NCI-H1417 treated with DMSO at 0.1 percent for 48 hours (cell line): ENCODE measurements at places on chromosomes 4 and X.

- DNase-seq, result no peak
Measured at GRCh38 chr4:79472036-79472435, 64.0 kb upstream of the GK2 start.

GRCh38 chr4:148071009-148071408 is 339.1 kb downstream of the ARHGAP10 start:
- no peak for DNase-seq

GRCh38 chrX:10169175-10169574 is 12.4 kb downstream of the CLCN4 start:
- no peak for DNase-seq

DNA sequence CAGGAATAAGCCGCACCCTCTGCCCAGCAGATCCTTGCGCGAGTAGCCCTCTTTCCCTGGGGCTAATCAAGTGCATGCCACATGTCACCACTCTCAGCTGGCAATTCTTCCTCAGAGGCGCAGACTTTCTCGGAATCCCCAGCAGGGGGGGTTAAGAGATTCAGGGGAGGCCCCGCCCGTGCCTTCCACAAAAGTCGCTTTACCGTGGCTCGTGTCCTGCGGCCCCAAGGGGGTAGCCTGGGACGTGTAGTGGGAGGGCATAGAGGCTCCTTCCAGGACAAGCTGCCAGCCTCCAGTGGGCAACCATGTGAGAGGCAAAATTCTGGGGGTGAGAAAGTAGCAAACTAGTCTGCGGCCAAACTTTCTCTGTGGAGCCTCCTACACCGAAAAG is 652 bp downstream of the SRPX start:
- no peak for DNase-seq

GRCh38 chr4:44760142-44760898 is 34.0 kb upstream of the GNPDA2 start:
- DNase-seq, result peak; percentile 41

DNA sequence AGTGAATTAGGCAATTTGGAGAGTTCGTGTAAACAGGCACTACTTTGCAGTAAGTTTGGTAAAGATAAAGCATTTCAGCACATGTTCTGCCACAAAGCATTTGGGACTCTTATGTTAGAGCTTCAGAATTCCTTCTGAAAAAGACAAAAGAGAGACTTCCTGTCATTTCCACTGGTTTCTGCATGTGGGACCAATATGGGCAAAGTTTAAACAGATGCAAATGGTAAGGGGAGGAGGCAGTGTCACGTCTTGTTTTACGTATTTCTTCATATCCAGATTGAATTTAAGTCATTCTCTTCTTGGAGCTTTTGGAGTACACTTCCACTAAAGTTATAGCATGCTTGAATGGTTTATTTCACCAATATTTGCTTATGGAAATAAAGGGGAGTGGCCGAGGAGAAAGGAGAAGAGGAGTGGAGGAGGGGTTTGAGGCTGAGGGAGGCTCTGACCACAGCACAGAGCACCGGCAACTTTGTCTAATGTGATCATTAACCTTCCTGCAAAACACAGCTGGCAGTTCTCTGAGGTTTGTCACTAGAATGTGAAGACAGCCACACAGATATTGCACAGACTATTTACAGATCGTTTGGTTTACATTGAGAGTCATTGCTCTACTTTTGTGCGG is at the start of gene APELA:
APELA (plus strand) TSS at position 479 of the 625 bp plus-strand sequence. CDS start 154 bp downstream, outside the sequence.
- DNase-seq, result no peak

DNA sequence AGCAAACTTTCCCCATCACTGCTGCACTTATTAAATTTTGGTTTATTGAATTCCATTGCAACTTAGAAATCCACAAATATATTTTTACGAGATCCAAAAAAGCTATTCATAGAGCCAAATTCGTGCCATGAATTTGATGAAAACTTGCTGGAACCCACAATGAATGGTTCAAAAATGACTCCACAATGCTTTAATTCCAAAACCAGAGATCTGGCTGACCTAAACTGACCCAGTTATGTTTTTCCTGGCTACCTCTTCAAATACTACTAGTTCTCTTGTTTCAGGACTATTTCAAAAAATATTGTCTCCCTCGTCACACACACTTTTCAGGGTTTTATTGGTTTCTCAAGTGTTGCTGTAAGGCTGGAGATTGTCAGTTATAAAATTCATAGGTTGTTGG is 474.8 kb downstream of the PDGFC start:
- DNase-seq, result no peak

DNA sequence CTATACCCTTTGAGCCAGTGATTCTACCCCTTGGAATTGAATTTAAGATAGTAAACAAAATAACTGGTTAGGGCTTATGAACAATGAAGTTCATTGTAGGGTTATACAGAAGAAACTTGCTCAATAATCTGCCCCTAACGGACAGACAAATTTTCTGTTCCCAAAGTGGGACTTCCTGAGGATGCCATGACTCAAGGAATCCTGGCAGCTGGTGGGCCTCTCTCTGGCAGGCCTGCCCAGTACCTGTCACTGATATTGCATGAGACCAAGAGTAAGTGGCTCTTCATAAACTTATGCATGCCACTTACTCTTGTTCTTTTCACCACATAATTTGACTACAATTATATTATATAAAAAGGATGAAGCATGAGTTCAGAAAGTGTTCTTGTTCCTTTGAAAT is 41.5 kb downstream of the GPRIN3 start:
- DNase-seq, result no peak

GRCh38 chr4:183635321-183635720 is 23.7 kb downstream of the RWDD4 start:
- no peak for DNase-seq

DNA sequence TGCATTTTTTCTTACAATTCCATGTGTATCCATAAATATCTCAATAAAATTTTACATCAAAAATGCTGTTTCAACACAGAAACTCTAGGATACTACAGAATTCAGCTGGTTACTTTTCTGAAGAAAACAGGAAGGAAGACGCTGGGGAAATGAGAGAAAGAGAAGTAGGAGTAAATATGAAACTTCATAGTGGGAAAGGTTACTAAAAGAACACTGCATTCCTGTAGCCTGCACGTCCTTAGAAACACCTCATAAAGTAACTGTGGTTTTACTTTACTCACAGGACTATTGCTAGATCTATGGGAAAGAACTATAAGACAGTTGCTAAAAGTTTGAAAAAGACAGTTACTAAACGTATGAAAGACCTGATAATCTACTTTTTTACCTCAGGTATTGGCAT is 23.1 kb downstream of the ATP11C start:
- DNase-seq, result no peak

DNA sequence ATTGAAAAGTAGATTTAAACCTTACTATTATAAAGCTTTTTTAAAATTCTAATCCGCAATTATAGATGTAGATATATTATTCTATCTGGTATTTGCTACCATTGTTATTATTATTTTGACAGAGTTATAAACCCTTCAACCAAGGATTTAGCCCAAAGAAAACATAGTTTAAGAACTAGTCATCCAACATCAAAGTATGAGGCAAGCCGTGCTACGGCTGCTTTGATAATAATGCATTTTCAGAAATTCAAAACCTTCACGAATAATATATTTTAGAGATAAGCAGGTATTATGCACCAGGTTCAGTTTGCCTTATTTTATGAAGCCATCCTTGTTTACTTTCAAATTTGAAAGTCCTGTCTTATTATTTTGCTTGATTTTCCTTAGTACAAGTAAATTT is 1501.7 kb downstream of the RAPGEF2 start:
- DNase-seq, result no peak

DNA sequence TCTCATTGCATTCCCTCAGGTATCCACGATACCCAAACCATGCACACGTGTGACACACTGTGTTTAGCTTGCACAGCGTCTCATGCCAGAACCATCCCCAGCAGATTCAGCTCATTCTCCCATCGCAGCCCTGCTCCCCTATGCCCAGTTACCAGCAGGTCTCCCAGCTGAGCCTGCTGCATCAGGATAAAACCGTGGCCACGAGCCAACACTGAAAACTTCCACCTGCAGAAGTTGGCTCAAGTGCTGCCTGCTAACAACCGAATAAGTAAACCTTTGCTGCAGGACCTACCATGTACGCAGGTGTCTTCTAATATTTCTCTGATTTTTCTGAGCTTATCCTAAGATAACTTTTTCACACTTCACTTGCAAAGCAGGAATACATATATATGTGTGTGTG is 120.4 kb upstream of the STS start:
- DNase-seq, result no peak

DNA sequence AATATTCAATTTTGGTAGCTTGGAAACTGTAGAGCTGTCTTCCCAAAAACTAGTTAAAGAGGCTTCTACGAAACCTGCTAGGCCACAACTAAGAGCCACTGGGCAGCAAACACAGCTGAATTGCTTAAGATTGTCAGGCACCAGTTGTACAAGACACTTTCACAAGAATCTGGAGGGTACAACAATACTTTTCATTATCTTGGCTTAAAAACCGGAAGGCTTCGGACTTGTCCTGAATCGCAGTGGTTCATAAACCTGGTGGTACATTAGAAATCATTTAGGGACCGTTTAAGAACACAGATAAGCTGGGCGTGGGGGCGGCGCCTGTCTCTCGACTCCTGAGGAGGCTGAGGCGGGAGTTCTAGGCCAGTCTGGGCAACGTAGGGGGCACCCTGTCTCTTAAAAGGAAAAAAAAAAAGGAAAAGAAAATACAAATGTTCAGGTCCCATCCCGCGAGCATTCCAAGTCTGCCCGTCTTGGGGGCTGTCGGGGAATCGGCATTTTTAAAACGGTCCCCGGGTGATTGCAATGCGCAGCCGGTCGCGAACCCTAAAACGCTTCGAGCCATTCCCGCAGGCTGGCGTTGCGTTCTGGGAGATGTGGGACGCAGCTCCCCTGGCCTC is 763 bp downstream of the PYURF start:
- no peak for DNase-seq

DNA sequence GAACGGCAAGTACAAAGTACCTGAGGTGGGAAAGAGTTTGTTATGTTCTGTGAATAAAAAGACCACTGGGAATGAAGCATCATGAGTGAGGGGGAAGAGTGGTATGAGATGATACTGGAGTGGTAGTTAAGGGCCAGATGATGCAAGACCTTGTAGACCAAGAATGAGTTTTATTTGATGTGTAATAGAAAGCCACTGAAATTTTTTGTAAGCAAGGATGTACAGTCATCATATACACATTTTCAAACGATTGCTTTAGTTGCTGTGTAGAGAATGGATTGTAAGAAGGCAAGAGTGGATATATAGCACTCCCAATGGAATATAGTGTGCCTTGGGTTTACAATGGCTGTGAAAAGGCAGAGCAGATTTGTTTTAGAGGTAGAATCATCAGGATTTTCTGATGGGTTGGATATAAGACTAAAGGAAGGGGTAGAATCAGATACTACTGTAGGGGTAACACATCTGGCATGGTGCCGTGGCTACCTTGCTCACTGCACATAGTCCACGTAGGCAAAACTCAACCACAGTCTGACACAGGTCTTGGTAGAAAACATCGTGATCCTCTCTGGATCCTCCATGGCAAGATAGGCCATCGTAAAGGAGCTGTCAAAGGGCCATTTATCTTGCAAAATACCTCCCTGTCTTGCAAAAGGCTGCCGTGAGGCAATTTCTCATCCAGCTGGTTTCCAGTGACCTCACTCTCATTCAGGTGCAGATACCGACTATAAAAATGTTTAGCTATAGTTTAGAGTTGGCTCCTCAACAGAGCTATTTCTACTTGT is 14.9 kb downstream of the TIFA start:
- no peak for DNase-seq

GRCh38 chr4:177064729-177065394 is 244.8 kb upstream of the NEIL3 start:
- DNase-seq, result no peak

GRCh38 chrX:95290455-95290854 is 1394.2 kb upstream of the DIAPH2 start:
- DNase-seq, result no peak

GRCh38 chr4:101155368-101155767 is 192.0 kb downstream of the PPP3CA start:
- DNase-seq, result no peak

- no peak for DNase-seq
Measured at GRCh38 chr4:142406917-142407501, 439.1 kb downstream of the INPP4B start.

DNA sequence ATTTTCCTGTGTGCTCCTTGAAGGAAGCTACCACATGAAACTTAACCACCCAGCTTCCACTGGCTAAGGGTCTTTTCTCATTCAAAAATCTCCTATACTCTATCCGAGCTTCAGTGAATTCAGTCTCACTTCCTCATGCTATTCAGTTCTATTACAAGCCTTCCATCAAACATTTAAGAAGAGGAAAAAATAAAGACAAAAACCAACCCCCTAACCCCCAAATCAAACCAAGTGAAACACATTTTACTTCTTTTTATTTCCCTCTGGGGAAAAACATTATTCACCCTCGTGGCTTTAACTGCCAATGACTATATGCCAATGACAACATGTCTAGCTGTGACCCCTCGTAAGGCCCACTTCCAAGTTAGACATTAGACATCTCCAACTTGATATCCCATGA is 16.2 kb upstream of the WDR19 start:
- no peak for DNase-seq

DNA sequence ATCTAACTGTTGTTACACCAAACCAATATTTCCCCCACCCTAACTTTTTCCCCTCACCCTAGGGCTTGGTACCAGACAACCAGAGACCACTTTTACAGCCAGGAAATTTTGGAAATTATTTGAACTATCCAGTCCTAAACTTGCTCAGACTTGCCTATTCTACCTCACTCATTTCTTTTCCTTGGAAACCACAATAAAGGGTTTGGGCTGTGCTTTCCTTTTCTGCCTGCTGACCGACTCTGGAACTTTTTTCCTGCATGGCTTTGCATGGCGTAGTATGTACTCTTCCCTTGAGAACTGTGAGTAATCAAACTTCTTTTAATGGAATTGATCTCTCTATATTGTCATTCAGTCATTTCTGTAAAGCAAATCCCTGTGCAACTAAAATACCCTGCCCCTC is 516.5 kb upstream of the FTHL17 start:
- DNase-seq, result no peak

- DNase-seq, result no peak
Measured at GRCh38 chr4:55074386-55074785, 51.0 kb downstream of the KDR start.

- no peak for DNase-seq
Measured at GRCh38 chr4:55177461-55177860, 52.1 kb upstream of the KDR start.
